ENCODE measurements at places on chromosomes 12 and 14.

- DNase-seq = no peak
Measured at GRCh38 chr14:92465353-92466055, 48.1 kb upstream of the RIN3 start.

DNA sequence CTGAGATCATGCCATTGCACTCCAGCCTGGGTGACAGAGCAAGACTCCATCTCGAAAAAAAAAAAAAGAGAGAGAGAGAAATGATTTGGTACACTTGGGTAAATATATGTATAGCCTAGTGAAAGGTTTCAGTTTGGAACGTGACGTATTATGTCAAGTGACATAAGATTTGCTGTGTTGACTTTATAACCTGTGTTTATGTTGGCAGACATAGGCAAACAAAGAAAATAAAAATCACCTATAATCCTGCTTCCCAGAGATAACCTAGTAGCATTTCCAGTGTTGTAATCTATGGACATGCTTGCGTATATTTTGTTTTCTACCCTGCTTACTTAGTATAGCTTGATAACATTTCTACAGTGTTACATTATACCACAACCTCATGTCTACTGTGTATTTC is 16.7 kb downstream of the ERG28 start:
- DNase-seq = no peak

DNA sequence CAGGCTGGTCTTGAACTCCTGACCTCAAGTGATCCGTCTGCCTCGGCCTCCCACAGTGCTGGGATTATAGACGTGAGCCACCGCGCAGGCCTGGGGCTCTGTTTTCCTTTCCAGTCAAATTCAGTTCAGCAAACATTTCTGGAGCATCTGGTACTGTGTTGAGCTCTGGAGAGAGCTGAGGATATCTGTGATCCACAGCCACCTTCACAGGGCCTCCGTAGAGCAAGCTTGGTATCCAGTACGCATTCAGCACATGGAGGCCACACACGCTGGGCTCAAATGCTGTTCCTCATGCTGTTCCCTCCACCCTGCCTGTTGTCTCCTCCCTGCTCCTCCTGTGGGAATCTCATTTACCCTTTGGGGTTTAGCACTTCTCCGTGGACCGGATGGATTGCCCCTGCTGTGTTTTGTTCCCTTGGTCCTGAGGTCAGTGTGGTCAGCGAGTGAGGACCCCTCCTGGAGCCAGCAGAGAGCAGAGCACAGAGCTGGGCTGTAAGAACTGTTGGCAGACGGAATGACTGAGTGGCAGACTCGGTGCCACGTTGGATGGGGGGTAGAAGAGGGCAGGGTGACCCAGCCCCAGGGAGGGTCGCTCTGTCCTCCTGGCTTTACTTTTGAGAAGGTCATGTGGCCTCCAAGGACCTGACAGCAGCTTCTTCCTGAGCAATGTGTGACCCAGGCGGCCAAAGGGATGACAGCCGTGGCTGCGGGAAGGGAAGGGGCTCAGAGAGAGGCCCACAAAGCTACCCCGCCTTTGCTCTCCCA is 891 bp downstream of the RPS6KL1 start:
- no peak for DNase-seq

DNA sequence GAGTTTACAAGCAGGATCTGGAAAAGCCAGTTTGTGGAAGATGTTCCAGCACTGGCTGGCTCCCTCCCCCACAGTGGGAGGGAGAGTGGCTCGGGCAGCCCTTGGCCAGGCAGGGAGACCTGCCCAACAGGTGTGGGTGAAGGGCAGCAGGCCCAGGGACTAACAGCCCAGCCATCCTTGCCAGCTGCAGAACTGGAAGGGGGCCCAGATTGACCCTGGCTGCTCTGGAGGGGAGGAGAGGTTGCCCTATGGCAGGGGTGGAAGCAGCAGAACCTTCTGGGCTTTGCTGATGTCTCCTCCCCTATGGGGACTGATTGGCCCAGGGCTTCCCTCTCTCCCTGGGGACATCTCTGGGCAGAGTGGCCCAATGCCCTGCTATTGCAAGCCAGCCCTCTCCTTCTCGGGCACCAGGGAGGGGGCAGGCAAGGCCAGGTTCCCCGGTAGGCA is 20.5 kb downstream of the IRF2BPL start:
- no peak for DNase-seq

GRCh38 chr12:106300761-106301160 is 1.8 kb upstream of the TCP11L2 start:
- DNase-seq = peak; percentile 26

DNA sequence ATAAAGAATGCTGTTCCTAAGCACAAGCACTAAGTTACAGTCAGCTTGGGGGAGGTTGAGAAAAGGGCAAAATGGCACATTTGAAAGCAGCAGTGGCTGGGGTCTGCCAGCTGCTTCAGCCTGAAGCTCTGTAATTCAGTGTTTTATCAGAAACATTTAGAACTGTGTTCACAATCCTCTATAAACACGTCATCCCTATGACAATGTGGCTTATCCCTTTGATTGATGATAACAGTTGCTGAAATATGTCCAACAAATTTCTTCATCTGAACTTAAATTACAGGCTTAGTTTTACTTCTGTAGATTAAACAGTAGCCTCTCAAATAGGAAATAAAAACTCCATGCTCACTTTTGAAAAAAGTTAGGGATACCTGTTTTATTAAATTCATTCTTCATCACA is 108.8 kb downstream of the VEZT start:
- peak; percentile 51 for DNase-seq

DNA sequence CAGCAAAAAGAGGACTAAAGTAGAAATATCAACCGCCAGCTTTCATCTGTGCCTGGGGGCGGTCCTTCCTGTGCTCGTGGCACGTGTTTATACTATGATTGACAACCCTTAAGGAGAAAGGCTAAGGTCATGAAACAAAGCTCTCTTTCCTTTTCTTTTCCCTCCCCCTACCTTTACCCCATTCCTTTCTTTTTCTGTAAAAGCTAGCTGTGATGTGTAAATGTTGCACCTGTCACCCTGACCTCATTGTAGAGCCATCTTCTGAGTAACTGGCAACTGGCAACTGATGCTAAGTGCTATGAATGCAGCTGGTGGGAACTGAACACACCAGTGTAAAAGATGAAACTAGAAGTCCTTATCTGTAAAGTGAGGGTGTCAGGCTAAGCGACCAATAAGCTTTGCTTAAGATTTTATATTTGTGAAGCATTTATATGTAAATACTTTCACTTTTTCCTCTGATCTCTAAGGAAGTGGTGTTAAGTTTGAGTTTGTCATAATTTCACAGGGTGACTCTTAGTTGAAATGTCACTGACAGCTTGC is 102.8 kb upstream of the BCAT1 start:
- DNase-seq = peak; percentile 88

DNA sequence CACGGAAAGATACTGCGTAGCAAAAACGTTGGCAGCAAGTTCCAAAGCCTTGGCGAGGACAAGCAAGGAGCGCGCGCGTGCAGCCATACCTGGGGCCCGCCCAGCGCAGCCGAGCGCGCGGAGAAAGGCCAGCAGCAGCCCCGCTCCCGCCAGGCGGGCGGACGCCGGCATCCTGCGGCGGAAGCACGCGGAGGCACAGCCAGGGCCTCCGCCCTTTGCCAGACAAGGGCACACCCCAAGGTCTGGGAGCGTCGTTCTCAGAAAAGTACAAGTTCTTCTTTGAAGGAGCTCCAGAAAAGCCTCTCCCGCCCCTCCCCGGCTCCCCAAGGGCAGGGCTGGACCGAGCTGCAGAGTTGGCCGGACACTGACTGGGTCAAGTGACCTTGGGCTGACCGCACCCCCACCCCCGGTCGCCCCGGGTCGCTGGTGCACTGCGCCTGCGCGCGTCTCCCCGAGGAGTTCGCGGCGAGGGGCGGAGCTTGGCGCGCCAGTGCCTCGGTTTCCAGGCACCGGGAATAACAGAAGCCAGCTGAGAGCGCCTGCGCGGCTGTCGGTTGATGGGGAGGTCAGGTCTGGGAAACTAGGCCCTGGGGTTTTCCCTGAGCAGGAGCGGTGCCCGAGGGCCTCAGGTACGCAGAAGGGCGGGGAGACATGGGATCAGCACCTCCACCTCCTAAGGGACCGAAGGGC is at the start of gene ZC2HC1C:
Gene ZC2HC1C (plus strand): TSS at position 521 of the 690 bp plus-strand sequence. CDS start 933 bp downstream, outside the sequence.
- peak; percentile 23 for DNase-seq

DNA sequence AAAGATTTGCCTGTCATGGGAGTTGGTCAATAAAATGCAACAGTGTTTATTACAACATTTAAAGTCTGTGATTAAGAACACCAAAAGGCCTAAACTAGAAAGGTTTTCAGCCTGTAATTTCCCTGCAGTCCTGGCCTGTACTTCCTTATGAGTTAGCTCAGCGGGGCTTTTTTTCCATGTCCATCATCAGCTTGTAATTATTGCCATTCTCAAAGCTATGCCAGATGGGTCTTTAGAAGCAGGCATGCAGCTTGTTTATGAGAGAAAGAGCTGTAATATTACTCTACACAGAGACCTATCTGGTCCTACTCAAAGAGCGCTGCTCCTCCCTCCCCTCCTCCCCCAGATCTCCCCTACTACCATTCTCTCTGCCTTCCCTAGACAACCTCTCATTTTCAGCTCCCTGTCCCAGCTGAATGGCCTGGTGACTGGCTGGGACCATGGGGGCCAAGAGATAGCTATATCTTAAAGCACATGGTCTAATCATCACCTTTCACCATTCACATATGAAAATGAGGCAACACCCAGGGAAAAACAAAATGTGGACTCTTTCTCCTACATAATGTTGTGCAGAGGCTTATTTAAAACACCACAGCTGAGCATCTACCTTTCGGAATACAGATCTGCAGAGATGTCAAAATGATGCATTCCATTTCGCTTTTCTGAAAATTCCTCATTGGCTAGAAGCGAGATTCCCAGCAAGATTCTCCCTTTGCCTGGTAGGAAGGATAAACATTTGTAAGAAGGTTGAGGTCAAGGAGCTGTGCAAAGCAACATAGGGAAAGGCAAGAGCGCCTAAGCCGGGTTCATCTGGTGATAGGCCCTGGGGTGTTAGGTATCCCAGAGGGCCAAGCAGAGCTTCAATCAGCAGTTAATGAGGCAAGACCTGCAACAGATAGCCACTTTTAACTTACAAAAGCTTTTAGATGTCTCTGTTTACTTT is 209.7 kb upstream of the CDKN3 start:
- DNase-seq = no peak

DNA sequence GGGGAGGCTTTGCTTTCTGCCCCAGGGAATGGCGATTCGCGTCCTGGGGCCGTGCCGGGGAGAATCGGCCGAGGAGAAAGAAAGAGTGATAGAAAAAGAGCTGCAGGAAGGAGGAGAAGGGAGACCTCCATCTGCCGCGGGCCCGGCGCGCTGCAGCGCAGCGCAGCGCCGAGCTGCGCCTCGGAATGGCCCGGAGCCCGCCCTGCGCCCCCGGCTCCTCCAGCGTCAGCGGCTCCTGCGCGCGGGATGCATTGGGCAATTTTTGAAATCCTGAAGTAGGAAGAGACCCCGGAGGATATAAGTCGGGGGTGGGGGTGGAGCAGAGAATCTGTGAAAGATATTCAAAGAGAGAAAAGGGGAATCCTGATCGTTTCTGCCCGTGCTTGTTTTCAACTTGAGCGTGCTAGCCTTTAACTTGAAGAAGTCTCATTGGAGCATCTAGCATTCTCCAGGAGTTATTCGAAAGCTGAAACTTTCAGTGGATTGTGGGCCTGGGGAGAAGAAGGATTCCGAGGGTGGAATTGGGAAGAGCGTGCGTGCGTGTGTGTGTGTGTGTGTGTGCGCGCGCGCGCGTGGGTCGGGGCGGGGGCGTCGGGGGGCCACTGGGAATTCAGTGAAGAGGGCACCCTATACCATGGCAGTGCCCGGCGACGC is 441 bp downstream of the PDE3A start:
- peak; percentile 74 for DNase-seq
